ENCODE measurements at places on chromosomes 4 and X.

GRCh38 chrX:19902110-19902509 lies 14.7 kb upstream of the SH3KBP1 start:
- peak; percentile 52 for DNase-seq

DNA sequence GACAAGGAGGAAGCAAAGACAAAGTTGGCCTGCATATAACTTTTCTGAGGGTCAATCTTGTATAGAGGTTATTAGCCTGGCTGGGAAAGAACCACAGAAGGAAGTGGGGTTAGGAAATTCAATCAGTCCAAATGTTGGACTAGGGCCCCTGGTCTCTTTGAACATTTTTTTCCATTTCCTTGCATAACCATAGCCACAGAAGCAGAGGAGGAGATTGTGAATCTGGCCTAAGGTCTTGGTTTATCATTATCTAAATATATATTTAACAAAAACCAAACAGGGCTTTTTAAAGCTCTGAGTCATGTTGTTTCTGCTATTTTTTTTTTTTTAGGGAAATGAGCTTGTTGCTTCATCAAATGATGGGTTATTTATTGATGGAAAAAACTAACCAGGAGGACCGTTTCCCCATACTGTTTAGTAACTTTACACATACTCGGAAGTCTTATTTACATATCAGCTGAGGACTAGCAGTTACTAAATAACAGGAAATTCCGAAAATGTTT lies 97.7 kb upstream of the ACSL4 start:
- DNase-seq: no peak

GRCh38 chr4:128830906-128831503 lies 21.5 kb downstream of the JADE1 start:
- no peak for DNase-seq

GRCh38 chrX:48083212-48083611 lies 11.8 kb upstream of the ZNF630 start:
- peak; percentile 51 for DNase-seq

- DNase-seq: no peak
These were observed 87.8 kb downstream of the GATB start for GRCh38 chr4:151672996-151673395.

- DNase-seq: no peak
These were observed 241.0 kb upstream of the RASGEF1B start for GRCh38 chr4:81712714-81713113.

DNA sequence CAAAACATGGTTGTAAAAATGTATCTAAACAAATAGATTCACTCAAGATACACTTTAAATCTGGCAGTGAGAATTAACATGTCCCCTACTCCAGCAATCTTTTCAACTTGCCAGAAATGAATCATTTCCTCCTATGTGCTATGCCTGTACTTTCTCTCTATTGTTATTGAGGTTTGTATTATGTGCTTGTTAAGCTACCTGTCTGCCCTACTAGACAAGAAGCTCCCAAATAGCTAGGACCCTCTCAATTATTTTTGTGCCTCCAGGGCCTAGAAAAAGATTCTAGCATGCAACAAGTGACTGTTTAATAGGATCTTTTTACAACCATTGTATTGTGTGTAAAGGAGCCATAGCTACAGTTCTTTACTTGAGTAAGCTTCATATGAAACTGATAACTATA lies 3.5 kb upstream of the SAP30 start:
- DNase-seq: no peak

DNA sequence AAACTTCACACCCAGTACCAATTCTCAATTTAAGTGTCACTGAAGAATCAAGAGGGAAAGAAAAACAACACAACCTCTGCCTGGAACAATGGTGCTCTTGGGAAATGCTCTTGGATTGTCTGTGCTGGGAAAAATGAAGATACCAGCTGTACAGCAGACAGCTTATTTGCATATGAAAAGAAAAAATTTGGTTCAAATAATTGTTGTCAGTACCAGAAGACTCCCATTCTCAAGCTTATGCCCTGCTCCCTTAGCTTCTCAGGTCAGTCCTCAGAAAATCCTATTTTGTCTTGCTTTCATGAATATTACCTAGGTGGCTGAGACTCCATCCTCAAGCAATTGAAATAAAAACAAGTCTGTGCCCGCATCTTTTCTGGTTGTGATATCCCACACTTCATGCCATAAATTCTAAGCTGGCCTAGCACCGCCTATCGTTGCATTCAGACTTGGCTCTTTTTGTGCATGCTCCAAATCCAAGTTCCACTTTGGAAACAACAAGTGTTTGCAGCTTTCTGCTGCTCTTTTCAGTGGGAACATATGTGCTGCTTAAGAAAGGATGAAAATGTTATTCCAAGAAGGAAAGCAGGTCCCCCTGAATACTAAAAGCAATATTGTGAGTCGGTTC lies 431.6 kb downstream of the INPP4B start:
- DNase-seq: no peak

- no peak for DNase-seq
These were observed 41.9 kb downstream of the PLS3 start for GRCh38 chrX:115602729-115603389.

DNA sequence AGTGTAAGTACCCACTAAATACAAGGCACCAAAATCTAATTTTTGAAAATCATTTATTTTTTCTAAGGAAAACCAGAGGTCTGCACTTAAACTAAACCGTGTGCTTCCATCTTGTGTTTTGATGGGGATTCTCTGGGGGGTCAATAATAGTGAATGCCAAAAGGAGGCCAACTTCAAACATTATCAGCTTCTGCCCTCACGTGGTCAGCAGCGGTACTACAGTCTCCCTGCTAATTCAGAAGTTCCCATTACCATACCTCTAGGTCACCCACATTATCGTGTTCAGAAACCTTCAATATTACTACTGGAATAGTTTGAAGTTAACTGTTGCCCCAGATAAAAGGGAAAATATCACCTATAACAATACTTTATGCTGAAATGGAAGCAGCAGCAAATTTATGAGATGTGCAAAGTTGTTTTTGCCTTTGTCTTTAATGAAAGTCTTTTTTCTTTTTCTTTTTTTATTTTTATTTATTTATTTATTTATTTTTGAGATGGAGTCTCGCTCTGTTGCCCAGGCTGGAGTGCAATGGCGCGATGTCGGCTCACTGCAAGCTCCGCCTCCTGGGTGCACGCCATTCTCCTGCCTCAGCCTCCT lies 17.3 kb downstream of the CTPS2 start:
- peak; percentile 70 for DNase-seq

- DNase-seq: no peak
These were observed 69.9 kb downstream of the COX7B2 start for GRCh38 chr4:46839128-46839527.

GRCh38 chr4:110163327-110164069 lies 34.9 kb downstream of the ELOVL6 start:
- DNase-seq: peak; percentile 82

GRCh38 chrX:10482261-10482660 lies 138.1 kb downstream of the MID1 start:
- no peak for DNase-seq

GRCh38 chrX:33336783-33337182 lies 125.4 kb upstream of the DMD start:
- peak; percentile 11 for DNase-seq

DNA sequence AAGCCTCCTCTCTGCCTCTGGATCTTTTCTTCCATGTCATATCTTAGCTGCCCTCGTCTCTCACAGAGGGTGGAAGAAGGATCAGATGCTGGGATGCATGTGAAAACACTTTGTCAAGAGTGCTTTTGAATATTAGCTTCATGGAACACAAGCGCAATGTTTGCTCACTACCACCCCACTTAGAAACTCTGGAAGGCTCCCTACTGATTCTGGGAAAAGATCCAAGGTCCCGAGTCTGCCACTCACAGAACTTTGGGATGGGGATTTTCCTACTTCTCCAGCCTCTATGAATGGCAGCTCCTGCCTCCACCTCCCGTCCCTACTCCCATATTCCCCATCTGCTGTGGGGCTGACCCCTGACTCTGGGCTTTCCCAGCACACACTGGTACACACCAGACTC lies 40.2 kb upstream of the CRMP1 start:
- no peak for DNase-seq
